ENCODE measurements at places on chromosomes 4 and X. TPM values are rescaled to one million over a fixed set of nuclear protein-coding genes. Genes with fewer than 3 reads are reported as not detected.

DNA sequence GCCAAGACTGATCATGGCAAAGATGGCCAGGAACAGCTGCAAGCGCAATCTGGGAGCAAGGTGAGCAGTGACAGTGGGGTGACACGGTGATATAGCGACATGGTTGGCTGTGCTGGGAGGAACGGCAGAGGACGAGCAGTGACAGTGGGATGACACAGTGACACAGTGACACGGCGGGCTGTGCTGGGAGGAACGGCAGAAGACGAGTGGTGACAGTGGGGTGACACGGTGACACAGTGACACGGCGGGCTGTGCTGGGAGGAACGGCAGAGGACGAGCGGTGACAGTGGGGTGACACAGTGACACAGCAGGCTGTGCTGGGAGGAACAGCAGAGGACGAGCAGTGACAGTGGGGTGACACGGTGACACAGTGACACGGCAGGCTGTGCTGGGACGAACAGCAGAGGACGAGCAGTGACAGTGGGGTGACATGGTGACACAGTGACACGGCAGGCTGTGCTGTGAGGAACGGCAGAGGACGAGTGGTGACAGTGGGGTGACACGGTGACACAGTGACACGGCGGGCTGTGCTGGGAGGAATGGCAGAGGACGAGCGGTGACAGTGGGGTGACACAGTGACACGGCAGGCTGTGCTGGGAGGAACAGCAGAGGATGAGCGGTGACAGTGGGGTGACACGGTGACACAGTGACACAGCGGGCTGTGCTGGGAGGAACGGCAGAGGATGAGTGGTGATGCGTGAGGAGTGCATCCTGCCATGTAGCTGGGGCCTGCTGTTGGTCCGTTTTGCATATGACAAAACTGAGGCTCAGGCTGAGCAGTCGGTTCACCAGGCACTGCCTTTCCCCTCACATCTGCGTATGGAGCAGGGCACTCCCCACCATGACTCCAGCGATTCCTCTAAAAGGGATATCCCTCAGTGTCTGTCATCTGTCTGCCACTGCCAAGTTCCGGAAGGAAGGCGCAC, 36.0 kb upstream of the MXD4 start:
- no peaks in the 10 kb centered on the region for H3K27me3 ChIP-seq
- H3K4me3 ChIP-seq, result no peak overlapping the region
- H3K27ac ChIP-seq, result no peak overlapping the region
- H3K36me3 ChIP-seq, result no peaks in the 10 kb centered on the region
- peak; percentile 27 for DNase-seq
- no peaks in the 10 kb centered on the region for H3K4me1 ChIP-seq

Gene MAML3
- 10.5 TPM for total RNA-seq

- no peaks in the 10 kb centered on the region for H3K4me1 ChIP-seq
- H3K27ac ChIP-seq, result peak overlapping the region; percentile 3
- no peak for DNase-seq
- H3K36me3 ChIP-seq, result no peaks in the 10 kb centered on the region
- no peaks in the 10 kb centered on the region for H3K27me3 ChIP-seq
Measured at GRCh38 chrX:56564164-56564885, 898 bp downstream of the UBQLN2 start.

Gene ASB5
- total RNA-seq, result not detected

- H3K27ac ChIP-seq, result peak within 1 kb of the TSS; percentile 93
- no peaks in the 10 kb centered on the region for H3K4me1 ChIP-seq
- no peaks in the 10 kb centered on the region for H3K27me3 ChIP-seq
- peak; percentile 86 for DNase-seq
- H3K4me3 ChIP-seq, result peak within 1 kb of the TSS; percentile 46
- H3K36me3 ChIP-seq, result no peaks in the 10 kb centered on the region
Measured at GRCh38 chr4:7043284-7044136, at the start of gene TADA2B. TSS of gene TADA2B (plus strand) at chr4:7043372. CDS start at chr4:7043580, 208 bp downstream.

DNA sequence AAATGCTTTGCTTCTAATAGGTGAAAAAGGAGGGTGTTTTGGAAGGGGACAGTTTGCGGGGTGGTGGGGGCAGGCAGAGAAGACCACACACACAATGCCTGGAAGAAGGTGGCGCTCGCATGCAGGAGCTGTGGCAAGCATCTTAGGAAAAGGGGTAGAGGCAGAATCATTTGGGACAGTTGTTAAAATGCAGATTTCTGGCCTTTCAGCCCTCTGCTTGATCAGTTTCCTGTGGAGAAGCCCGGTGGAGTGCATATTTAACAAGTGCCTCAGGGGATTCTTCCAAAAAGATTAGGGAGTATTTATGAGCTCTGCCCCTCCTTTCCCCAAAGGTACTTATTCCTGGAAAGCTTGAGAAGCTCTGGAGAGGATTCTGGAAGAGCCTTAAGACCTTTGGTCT, 4.8 kb downstream of the NOCT start:
- DNase-seq, result no peak
- no peaks in the 10 kb centered on the region for H3K4me1 ChIP-seq
- H3K4me3 ChIP-seq, result no peak overlapping the region
- no peaks in the 10 kb centered on the region for H3K27me3 ChIP-seq

Gene HS6ST2
- 0.06 TPM for total RNA-seq

DNA sequence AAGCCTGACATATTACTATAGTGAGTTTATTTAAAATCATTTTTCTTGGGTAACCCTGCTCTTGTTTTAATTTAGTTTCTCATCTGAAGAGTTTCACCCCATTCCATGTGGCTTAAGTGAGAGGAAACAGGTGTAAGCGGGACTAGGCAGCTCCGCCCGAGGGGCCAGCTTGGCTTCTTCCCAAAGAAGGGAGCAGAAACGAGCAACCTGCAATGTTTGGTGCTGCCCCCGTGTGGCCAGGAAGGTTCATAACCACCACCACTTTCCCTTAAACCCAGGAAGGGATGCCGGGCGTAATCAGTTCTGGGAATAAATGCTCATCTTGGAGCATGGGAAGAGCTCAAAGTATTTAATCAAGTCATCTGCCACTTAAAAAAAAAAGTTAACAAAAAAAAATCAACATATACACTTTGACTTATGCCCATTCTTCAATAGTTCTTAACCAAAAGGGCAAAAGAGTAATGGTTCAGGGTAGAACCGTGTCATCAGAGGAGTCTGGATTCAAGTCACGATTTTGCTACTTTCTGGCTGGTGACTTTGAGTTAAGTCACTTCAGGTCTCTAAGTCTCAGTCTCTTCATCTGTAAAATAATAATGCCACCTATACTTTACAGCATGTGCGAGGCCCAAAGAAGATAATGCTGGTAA, 147.9 kb downstream of the NSUN7 start:
- peak; percentile 83 for DNase-seq
- peak overlapping the region; percentile 48 for H3K27ac ChIP-seq
- no peak overlapping the region for H3K4me3 ChIP-seq
- no peaks in the 10 kb centered on the region for H3K27me3 ChIP-seq
- no peaks in the 10 kb centered on the region for H3K36me3 ChIP-seq

All from aorta (tissue), 5 donors.